Activated CD4-positive, alpha-beta T cell treated with anti-CD3 and anti-CD28 coated beads for 24 hours (primary cell): ENCODE measurements at places on chromosomes 16 and 17.

DNA sequence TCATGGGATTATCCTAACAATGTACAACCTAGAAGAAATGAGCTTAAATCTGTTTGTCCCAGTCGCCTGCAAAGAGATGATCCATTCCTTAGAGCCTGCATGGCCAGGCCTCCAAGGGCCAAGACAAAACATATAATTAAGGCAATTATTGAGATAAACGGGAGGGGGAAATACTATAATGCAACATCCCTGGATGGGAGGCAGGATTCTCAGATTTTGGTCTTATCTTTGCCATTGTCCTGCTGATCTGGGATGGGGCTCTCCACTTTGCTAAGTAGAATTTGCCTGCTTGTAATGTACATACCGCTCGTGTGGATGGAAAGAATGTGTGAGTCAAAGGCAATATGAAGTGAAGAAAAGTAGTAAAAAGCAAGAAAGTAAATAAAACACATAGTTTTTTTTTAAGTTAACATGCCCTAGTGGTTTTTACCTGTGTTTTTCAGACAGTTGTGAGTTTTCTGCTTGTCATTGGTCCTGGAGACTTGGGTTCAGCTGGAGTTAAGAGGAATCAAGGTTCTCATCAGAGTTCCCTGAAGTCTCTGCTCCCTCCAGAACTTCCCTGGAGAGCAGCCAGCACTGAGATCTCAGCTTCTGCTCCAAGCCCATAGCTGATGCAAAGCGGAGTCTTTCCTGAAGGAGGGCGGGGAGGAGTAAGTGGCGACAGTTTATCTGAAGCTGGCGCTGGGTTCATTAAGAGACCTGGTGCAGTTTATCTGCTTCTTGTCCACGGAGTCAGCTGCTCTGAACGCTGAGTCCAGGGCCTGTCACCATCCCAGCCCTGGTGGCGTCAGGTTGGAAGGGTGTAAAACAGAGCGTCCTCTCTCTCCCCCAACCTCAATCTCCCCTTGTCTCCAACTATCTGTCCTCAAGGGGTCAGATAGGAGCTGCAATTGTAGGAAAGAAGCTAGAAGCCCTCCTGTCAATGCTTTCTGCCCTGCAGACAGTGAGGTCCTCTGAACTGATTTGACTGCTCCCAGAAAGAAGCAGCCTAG, 30.1 kb downstream of the HOXB1 start:
- DNase-seq = no peak

DNA sequence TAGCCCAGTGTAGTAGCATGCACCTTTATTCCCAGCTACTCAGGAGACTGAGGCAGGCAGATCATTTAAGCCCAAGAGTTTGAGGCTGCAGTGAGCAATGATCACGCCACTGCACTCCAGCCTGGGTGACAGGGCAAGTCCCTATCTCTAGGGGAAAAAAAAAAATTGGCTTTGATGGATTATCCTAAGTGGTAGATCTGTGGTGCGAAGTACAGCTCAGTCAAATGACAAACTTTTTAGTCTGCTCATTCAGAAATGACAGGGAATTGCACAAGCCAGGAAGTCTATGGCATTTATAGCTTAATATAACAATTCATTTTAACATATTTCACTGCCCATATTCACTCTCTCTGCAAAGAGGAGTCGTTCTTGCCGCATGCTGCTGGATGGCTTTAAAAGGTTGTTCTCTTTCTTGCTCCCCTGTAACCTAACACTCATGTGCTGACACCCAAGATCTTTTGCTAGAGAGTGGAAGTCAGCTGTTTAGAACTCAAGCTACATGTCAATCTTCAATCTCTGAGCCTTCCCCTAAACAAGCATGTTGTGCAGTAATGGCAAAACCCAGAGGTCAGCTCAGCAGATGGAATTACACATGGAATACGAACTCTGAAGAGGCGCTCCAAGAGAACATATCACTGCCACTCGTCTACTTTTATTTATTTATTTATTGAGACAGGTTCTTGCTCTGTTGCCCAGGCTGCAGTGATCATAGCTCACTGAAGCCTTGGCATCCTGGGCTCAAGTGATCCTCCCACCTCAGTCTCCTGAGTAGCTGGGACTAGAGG, 32.8 kb downstream of the RNF157 start:
- DNase-seq = no peak

- DNase-seq = no peak
Observed at GRCh38 chr16:17278988-17279387, 191.8 kb downstream of the XYLT1 start.

DNA sequence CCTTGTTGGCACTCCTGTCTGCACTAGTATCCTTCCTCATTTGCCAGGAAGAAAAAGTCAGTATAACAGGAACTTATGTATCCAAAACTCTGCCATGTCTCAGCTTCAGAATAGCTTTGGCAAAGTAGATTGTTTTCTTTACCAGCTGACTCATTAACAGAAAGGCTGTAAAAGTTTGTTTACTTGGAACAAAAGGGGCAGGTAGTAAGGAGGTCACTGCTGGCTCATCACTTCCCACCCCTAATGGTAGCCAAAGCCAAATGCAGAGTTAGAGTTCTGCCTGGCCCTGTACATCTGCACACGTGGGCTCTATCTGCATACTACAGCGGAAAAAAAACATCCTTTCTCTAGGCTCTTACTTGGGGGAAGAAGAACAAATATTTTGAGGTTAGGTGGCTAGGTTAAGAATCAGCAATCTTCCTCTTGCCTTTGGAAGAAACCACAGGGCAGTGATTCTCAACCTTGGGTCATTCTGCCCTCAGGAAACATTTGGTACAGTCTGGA, 90.9 kb upstream of the BCAR1 start:
- no peak for DNase-seq

- DNase-seq = no peak
Observed at GRCh38 chr16:89729293-89729692, 8.0 kb downstream of the ZNF276 start.

GRCh38 chr17:48439110-48439850, 9.3 kb upstream of the SKAP1 start:
- DNase-seq = no peak

GRCh38 chr16:28859326-28859725, 4.3 kb upstream of the SH2B1 start:
- no peak for DNase-seq

DNA sequence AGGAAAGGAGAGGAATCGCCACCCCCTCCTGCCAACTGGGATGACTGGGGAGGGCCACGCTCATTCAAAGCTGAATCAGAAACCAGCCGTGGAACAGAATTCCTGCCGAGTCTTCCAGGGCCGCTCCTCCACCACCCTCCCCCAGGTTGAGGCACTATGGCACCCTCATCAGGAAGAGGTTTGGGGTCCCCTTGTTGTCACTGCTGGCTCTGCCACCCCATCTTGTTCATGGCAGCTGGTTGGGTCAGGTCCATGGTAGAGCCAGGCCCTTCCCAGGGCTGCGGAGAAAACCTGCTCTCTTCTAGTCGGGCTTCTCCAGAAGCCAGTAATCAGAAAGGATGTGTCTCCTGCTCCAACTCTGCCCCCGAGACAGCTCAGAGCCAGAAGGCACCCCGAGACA, 41.8 kb downstream of the KCNJ12 start:
- no peak for DNase-seq

- peak; percentile 52 for DNase-seq
Observed at GRCh38 chr17:74089869-74090464, 113.5 kb upstream of the RPL38 start.

GRCh38 chr17:76597156-76598003, 11.7 kb upstream of the ST6GALNAC2 start:
- no peak for DNase-seq

GRCh38 chr17:7459961-7460545, 15.2 kb downstream of the CHRNB1 start:
- no peak for DNase-seq

DNA sequence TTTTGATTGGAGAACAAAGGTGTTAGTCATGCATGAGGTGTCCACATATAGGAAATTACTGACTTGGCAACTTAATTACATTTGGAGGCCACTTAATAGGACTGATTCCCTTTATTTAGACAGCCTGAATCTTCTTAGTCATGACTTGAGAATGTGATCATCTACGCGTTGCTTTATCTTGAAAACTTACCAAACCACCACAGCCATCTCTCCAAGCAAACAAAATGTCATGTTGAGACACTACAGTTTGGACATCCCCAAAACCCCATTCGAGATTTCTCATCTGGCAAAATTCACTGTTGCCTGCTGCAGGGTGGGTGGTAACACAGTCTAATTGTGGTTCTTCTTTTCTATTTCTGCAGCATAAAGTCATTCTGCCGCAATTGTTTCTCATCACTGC, 176.5 kb upstream of the CDH5 start:
- no peak for DNase-seq

DNA sequence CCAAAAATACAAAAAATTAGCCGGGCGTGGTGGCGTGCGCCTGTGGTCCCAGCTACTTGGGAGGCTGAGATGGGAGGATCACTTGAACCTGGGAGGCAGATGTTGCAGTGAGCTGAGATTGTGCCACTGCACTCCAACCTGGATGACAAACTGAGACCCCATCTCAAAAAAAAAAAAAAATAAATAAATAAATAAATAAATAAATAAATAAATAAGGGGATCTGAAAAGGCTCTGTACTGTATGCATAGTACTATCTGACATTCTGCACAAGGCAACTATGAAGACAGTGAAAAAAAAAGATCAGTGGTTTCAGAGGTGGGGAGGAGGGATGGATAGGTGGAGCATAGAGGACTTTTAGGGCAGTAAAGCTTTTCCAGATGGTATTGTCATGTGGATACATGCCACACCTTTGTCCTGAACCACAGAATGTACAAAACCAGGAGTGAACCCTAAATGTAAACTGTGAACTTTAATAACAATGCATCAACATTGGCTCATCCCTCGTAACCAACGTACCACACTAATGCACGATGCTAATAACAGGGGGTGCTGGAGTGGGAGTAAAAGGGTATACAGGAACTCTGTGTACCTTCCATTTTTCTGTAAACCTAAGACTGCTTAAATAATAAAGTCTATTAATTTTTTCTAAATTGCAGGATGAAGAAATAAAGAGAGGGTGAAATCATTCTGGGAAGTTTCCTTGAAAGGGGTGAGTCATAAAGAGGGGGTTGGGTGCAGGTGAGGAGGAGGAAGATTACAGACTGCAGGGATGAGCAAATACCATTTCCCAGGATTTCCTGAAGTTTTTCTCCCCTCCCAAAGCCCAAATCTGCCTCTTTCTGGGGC, 155.8 kb upstream of the SDK2 start:
- no peak for DNase-seq

GRCh38 chr16:78852081-78852635, 748.4 kb downstream of the MAF start:
- no peak for DNase-seq
